Stimulated activated CD8-positive, alpha-beta memory T cell treated with anti-CD3 and anti-CD28 coated beads, Interleukin-7, amount 100 ng/mL, for 24 hours (primary cell): ENCODE measurements at places on chromosomes 16 and 17.

- no peak for DNase-seq
These were observed 7.6 kb downstream of the KRTAP1-5 start for GRCh38 chr17:41019415-41019814.

GRCh38 chr16:19432429-19432828 is 14.7 kb downstream of the TMC5 start:
- no peak for DNase-seq

GRCh38 chr16:81123092-81123852 is 27.1 kb upstream of the GCSH start:
- no peak for DNase-seq

GRCh38 chr17:78104540-78104941 is 24.0 kb downstream of the TMC6 start:
- no peak for DNase-seq

DNA sequence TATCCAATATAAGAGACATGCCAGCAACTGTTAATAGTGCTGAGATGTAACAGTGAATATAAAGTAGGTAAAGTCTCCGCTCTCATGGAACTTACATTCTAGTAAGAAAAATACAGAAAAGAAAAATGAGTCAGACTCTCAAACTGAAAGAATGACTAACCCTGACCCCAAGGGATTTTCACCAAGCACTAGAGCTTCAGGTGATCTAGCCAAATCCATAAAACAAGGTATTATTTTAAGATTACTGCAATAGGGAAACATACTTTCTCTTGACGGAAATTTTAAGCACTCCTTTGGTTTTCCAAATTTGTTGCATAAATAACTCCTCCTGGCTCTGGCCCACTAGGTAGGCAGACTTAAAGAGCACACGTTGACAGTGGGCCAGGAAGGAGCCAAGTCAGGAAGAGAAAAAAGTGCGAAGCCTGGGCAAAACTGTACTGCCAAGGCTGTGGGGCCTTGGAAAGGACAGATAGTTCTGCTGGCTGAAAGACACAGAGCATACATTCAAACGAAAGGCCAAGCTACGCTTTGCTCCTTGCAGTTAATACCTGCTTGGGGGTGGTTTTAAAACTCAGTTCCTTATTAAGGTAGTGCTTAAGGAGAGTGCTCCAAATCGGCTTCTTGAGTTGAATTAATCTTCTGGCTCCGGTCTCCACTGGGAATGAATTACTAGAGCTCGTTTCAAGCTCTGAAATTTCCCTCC is 1.4 kb downstream of the GOT2 start:
- DNase-seq: no peak

DNA sequence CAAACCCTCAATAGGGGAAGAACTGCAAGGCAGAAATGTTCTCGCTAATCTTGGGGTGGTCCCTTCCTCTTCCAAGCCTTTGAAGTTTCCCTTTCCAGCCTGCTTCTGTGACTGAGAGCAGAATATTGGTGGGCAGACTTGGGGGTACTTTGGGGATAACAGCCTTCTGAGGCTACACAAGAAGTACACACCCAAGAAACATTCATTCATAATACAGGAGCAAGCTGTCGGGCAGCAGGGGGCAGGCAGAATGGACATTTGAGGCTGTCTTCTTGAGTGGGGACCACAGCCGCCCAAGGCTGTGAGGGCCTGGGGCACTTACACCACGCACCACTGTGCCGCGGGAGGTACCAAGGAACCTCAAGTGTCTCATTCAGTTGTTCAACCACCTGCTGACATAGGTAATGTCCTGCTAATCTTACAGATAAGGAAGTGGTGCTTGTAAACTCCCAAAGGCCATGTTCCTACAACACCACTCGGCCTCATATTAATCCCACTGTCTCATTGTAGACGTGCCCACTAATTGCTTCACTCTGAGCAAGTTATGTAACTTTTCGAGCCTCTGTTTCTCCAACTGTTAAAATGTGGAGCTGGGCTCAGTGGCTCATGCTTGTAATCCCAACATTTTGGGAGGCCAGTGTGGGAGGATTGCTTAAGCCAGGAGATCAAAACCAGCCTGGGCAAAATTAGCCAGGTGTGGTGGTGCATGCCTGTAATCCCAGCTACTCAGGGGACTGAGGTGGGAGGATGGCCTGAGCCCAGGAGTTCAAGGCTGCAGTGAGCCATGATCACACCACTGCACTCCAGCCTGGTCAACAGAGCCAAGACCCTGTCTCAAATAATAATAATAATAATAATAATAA is 2.5 kb upstream of the MRPS23 start:
- no peak for DNase-seq

DNA sequence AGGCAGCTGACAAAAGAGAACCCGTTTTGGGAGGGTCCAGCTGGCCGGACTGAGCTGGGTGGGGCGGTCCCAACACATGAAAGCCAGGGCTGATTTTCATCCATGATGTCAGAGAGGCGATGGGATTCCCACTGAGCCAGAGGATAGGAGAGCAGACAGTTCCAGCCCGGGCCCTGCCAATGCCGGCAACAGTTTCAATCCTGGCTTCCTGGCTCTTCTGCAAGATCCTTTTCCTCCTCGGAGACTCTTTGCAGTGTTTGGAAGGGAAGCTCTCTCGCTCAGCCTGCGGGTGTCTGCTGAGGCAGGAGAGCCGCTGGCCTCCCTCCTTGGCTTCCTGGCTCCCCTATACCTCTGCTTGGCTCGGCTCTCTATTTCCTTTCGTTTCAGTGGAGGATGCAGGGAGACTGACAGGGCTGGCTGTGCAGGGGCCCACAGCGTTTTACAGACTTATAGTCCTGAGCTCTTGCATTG is 145.5 kb upstream of the SOX9 start:
- no peak for DNase-seq

GRCh38 chr17:61399131-61400065 is at the start of gene TBX2:
Gene TBX2 (plus strand): TSS chr17:61399843. CDS start chr17:61400177, 334 bp downstream.
- DNase-seq: no peak

- no peak for DNase-seq
These were observed 15.0 kb downstream of the ZNF213 start for GRCh38 chr16:3149630-3150345.

DNA sequence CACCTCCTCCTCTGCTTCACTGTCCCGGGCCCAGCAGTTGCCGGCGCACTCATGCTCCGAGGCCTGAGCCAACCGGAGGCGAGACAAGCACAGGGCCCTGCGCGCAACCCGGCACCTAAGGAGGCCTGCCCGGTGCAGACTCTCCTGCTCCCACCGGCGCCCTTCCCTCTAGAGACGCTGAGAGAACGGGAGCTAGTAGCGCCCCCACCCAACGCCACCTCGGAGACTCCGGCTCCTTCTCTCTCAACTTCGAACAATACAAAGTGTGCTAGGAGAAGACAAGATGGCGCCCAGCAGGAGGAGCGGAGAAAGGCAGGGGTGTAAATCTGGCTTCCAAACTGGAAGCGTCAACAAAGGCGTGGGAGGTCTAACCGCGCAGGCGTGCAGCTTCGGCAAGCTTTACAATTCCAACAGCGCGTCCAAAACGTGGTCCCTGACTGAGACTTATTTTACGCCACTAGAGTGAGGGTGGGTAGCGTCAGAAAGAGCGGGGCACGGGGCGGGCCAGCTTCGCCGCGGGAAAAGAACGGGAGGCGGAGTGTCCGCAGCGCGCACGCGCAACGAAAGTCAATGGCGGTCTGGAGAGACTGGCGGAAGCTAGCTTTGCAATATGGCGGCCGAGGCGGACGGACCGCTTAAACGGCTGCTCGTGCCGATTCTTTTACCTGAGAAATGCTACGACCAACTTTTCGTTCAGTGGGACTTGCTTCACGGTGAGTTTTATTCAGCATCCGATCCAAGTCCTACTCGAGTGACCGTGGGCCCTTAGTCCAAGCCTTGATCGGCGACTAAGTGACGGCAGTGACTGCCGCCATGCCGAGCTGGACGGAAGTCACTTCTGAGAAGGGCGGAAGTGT is at the start of gene MPDU1:
Gene MPDU1, plus strand, starts transcription at position 600 of the 857 bp plus-strand sequence. Its CDS starts 11 bp downstream, at position 611.
- DNase-seq: peak; percentile 84

GRCh38 chr16:15966836-15967546 is 17.6 kb downstream of the ABCC1 start:
- no peak for DNase-seq

DNA sequence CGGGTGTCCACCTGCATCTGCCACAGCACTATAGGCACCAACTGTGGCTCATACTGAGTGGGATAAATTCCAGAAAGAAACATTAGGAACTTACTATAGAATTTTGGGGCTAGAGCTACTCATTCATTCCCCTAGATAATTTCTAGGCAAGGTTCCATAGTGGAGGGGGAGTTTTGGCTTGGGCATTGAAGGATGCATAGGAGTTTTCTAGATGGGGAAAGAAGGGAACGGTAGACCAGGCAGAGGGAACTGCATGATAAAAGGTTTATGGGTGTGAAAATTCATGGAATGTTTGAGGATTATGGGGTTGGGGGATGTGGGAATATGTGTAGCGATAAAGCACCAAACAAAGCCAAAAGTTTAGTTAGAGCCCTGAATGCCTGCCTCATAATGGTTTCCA is 35.5 kb downstream of the IL4R start:
- DNase-seq: no peak

GRCh38 chr17:42536372-42537155 is 523 bp downstream of the NAGLU start:
- DNase-seq: peak; percentile 40

GRCh38 chr17:37683454-37683984 is 40.3 kb upstream of the DDX52 start:
- DNase-seq: no peak

DNA sequence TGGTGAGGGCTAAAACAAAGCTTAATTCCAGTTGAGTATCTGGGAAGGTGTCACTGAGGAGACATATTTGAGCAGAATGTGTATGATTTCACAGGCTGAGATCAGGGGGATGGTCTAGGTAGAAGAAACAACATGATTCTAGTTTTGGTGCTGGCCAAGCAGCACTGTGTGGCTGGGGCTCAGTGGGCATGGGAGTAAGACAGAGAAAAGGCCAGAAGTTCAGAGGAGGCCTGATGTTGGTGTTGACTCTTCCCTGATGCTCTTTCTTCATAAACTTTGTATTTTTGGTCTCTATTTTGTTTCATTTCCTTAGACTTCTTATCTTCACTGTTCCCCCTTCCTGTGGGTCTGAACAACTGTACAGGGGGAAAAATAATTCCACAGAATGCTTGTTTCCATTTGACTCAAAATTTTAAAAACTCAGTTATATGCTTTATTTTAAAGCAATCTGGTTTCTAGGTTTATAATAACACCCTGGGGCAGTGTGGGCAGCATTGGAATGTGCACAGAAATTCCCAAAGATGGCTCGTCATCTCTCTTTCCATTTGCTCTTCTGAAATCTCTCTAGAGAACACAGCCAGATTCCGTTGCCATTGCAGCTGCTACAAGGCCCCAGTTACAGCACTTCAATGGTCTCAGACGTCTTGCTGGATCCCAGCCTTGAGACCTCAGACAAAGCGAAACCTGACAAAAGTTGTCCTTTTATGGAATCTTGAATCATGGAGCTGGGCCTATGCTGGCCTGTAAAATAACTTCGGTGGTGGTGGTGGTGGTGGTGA is 68.3 kb downstream of the SNX11 start:
- DNase-seq: no peak

- DNase-seq: no peak
These were observed 60.2 kb upstream of the PHOSPHO1 start for GRCh38 chr17:49290690-49291359.

GRCh38 chr16:4925293-4925607 is 11.7 kb downstream of the PPL start:
- DNase-seq: no peak

DNA sequence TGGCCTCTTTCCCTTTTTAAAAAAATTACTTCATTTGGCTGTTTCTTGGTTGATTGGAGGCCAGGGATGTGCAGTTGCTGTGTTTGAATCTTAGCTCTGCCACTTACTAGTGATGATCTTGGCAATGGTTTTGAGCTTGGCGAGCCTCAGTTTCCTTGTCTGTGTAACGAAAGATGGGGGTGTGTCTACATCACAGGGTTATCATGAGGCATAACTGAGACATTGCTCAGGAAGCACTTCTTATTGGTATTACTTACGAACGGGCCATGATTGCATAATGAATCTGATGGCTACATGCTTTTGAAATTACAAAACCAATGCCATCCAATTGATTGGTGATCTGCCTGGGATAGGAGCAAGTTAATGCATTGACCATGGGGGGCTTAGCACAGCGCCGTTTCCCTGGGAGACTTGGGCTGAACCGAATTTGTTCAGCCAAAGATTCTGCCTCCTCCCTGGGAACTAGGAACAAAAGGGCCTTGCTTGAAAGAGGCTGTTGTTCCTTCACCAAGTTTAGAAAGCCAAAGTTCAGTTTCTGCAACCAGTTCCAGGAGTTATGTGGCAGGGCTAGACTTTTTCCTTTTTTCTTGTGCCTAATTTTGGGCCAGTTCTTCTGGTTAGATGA is 21.9 kb downstream of the CMIP start:
- no peak for DNase-seq

DNA sequence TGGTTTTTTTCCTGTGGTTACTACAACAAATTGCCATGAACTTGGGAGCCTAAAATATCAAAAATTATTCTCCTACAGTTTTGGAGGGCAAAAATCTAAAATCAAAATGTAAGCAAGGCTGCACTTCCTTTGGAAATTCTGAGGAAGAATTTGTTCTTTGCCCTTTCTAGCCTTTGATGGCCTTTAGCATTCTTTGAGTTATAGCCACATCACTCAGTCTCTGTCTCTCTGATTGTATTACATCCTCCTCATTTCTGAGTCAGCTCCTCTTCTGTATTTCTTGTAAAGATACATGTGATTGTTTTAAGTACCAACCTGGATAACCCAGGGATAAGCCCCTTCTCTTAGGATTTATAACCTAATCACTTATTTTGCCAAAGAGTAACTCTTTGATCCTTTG is 282.0 kb downstream of the BCAS3 start:
- no peak for DNase-seq

DNA sequence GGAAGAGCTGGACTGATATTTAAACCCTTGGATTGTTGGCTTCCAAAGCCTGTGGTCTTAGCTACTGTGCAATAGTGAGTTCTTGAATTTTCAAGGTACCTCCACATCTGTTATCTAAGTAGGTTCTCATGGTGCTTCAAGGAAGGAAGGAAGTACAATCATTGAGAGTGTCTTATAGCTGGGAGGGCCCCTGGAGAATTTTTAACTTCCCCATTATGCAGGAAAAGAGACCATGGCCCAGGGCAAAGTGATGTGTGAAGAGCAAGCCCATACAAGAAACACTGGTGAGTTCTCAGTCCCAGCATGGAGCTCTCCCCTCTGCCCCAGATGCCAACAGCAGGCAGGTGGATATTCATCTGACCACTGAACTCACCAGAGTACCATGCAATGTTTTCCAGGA is 169.0 kb upstream of the IRX6 start:
- no peak for DNase-seq

DNA sequence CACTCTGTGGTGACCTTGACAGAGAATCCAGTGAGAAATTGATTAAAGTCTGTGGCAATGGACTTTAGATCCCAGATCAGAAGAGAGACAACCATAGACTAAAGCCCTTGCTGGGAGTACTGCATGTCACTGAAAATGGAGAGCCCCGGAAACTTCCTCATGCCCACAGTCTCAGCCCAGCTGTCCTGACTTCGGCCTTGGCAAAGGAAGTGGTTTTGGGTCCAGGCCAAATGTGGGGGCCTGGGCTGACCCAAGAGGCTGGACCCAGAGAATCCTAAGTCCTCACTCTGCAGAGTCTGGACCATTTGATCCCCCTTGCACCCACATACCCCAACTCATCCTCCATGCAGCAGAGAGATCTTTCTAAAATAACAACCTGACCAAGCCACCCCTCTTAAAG is 4.7 kb upstream of the BEAN1 start:
- no peak for DNase-seq

- no peak for DNase-seq
These were observed 20.1 kb upstream of the IRF8 start for GRCh38 chr16:85878875-85879274.

GRCh38 chr16:12231666-12232065 is 255.1 kb downstream of the SNX29 start:
- no peak for DNase-seq

GRCh38 chr17:6162216-6162615 is 92.0 kb downstream of the WSCD1 start:
- no peak for DNase-seq
